Activated T-helper 1 cell treated with Interleukin-2 at 50 U/mL for 16 hours (primary cell): ENCODE measurements at places on chromosomes 2 and 18.

DNA sequence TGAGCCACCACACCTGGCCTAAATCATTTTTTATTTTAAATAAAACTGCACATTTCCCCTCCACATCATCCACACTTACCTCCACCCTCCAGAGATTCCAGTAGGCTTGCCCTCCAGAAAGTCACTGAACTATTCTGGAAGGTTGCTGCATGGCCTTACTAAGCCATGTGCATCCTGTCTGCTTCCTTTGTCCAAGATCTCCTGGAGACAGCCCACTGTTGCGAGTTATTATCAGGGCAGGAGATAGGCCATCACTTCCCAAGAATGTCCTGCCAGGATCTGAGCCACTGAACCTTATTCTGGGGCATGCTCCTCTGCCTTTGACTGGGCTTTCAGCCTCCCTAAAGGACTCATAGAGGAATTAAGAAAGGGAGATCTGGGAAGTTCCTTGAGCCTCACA, 26.8 kb downstream of the CCDC68 start:
- no peak for DNase-seq

DNA sequence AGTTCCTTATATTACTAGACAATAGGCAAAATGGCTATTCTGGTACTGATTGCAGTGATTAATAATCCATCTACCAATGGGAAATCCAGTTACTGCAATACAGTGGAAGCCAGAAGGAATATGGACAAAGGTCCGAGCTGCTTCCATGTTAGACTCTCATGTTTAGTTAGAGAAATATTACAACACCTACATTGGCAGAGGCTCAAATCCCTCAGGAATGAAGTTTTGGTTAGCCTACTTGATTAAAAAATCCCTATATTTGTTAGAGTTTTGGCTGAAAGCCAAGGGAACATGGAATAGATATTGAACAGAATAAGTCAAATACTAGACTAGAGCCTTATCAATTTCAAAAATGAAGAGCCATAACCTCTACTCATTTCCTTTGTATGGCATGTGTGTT, 48.5 kb downstream of the ARL6IP6 start:
- no peak for DNase-seq

DNA sequence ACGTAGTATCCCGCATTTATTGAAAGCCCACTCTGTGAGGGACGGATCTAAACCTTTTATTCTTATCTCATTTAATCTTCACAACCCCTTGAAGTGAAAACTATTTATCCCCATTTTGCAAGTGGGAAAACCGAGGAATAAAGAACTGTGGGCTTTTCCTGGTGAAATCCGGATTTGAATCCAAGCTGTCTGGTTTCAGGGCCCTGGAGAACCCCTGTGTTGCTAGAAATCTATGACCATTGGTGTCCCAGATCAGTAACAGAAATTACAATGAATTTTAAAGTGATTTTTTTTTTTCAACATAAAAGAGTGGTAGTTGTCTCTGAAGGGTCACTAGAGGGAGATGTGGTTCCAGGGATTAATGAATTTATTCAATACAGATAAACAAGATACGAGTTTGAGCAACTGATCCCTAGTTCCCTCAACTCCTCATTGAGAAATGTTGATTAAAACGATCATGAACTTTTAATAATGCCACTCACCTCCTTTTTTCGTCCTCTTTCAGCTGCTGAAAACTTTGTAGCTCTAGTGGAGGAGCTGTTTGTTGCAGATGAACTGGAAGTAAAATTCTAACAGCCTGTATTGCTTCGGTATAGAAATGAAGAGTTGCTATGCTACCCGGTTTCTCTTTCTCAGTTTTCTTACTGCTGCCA, 940 bp downstream of the XRCC5 start:
- no peak for DNase-seq

DNA sequence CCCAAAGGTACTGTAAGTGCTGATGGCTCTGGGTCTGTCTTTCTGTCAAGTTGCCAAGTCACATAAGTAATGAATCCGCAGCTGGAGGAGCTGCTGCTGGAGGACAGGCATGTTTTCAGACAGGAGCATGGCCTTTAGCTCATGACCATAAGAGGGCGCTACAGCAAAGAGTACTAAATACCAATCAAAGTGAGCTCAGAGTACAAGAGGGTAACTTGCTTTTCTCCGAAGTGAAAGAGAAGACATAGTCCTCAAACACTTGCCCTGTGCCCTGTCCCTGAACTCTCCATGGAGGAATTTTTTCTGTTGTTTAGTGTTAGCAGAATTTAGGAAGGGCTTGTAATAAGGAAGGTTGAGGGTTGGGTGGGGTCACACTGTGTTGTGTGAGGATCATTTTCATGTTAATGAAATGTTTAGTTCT, 58.0 kb upstream of the EML6 start:
- DNase-seq: no peak

GRCh38 chr2:153567367-153567766, 88.8 kb upstream of the RPRM start:
- DNase-seq: no peak

- no peak for DNase-seq
Observed at GRCh38 chr2:47196046-47196445, 40.9 kb upstream of the STPG4 start.

GRCh38 chr2:176490061-176490861, 221.0 kb downstream of the MTX2 start:
- no peak for DNase-seq

DNA sequence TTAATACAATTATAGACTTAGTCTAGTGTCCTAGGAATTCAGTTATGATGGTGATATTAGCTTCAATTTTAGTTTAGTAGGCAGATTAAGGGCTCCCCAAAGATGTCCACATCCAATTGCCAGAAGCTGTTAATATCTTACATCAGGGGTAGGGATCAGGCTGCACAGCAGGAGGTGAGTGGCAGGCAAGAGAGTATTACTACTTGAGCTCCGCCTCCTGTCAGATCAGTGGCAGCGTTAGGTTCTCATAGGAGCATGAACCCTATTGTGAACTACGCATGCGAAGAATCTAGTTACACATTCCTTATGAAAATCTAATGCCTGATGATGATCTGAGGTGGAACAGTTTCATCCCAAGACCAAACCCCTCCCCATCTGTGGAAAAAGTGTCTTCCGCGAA, 54.9 kb downstream of the NYAP2 start:
- no peak for DNase-seq

DNA sequence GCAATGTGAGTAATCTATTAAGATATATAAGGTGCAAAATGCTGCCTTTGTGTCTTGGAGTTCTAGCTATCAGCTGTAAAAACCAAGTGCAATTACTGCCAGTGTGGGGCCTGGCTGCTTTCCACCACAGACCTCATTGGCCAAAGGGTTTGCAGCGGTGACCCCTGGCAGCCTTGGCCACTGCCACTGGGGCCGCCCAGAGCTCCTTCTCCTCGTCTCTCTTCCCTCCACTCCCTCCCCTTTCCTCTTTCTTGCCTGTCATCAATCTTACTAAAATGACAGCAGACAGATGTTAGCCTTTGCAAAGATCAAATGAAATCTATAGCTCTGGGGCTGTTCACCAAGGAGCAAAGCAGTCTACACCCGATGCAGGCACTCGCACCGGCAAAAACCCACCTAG, 986.3 kb downstream of the BCL11A start:
- DNase-seq: no peak

DNA sequence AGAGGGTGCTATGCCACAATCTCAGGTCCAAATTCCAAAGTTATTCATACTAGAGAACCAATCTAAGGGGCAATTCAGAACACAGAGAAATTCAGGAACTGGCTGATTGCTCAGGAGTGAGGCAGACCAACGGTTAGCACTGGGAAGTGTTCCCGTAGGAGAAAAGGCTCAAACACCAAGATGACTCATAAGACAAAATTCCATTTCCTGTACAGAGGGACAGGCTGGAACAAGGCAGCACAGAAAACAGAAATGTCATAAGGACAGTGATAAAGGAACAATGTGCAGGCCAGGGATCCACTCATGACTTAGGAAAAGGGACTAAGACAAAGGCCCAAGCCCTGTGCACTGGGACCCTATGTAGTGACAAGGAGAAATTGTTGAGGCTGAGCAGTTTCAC, 54.2 kb downstream of the PDE1A start:
- DNase-seq: no peak

GRCh38 chr18:73119574-73119973, 251.8 kb upstream of the NETO1 start:
- no peak for DNase-seq

DNA sequence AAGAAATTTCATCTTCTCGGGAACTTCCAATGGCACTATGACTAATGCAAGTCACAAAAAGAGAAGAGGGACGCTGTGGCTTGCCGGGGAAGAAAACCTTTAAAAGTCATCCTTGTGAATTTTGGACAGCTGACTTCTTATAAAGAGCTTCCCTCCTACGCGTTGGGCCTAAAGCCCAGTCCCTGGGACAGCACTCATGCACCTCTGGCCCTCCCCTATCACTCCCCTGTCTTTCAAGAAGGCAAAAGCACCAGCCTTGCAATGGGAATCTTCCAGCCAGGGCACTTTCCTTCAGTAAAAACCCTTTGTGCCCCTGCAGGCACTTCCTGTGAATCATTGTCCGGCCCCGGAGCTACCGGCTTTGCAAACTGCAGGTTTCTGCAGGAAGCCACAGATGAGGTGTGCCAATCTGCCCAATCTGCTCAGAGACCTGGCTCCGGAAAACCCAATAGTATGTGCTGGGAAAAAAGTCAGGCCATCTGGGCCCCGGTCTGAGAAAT, 7.1 kb downstream of the MREG start:
- peak; percentile 15 for DNase-seq

DNA sequence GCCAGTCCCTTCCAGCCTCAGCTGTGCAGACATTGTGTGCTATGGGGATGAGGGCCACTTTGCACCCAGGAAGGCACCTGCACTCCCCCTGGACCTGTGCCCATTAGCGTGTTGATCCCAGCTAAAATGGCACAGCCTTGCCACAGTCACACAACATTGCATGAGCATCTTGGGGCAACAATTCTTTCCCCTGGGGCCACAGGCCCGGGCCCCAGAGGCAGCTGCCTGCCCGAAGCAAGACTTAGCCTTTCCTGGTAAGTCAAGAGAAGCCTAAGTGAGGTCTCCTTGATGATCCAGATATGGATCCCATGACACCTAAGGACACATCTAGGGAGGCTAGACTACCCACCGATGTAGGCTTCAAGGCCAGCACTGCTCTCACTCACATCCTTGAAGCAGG, 202.1 kb downstream of the BCL11A start:
- DNase-seq: no peak

- no peak for DNase-seq
Observed at GRCh38 chr2:10284108-10284870, 18.4 kb upstream of the HPCAL1 start.

DNA sequence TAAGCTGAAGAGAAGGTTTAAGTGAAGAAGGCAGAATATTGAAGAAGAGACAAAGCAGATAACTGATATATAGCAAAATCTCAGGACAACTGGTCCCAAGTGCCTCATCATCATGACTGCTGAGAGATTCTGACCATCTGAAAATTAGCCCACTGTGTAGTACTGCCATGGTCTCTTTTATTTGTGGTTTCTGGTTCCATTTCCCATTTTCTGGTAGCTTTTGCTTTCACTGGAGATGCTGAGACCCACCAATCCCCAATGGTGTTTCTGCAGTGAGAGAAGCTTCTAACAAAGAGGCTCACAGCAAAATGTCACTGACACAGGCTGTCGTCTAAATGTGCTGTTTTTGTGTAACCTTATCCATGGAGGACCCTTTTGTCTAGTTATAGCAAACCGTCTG, 79.5 kb downstream of the TMEM163 start:
- no peak for DNase-seq

DNA sequence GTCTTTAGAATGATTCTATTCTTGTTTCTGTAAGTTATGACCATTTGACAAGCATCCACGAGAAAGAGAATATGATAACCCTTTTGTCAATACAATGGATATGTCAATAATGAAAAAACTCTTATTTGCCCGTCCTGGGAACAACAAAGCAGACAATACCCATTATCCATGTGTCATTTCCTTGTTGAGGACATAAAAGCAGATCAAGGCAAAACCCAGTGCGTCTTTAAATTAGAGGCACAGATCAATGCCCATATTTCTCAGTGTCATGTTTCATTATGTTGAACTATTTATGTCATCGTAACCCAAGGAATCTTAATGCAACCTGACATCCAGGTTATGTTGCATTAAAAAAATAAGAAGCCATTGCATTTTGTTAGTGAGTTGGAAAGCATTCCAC, 365.0 kb upstream of the CELF4 start:
- DNase-seq: no peak

GRCh38 chr2:122077771-122078170, 322.3 kb downstream of the TSN start:
- no peak for DNase-seq

GRCh38 chr2:118386641-118387302, 298.5 kb downstream of the INSIG2 start:
- DNase-seq: no peak

- no peak for DNase-seq
Observed at GRCh38 chr2:101981504-101981903, 10.3 kb upstream of the IL1R2 start.

DNA sequence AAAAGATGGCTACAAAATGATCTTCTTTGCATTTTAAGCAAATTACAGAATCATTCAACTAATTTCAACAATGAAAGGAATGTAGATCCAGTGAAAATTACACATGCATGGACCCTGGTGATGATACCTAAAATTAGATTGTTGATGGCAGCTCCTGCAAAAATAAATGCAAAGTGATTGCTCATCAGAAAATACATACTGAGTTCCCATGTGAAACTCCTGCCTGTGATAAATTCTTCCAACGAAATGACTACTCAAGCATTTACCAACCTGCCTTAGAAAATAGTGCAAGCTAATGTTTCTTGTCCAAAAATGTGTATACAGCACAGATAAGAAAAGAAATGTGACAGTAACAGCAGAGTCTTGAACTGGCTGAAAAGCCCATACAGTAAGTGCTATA, 300.0 kb upstream of the REV1 start:
- no peak for DNase-seq

GRCh38 chr18:31598021-31598805, 6.5 kb downstream of the TTR start:
- DNase-seq: no peak

- DNase-seq: no peak
Observed at GRCh38 chr18:59383851-59384250, 24.8 kb upstream of the LMAN1 start.

DNA sequence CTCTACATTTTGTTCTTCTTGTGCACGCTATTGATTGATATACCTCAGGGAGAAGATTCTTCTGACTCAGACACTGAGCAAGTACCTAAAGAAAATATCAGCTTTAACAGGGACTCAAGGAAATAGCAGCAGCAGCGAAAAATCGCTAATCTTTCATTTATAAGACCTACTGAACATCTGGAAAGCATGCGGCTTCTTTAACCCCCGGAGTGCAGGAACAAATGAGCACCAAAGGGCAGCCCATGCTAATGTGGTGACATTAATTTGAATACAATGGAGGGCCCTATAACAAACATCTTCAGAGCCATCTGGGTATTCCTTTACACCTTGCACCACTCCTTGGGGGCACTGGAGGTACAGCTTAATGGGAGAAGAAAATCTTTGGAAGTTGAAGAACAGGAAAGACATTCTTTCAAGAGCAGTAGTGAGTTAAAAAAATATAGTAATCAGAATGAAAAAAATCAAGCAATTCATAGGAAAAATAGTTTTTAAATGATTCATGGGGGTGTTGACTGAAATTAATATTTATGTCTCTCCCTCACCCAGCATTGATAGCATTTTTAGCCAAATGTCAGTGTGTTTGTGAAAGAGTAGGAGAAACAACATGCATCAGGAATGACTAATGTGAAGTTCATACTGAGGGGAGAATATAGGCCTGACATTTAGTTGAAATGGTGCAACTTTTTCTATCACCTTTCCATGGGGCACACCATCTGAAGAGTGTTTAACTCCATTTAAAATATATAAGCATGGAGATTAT, 281.7 kb downstream of the HRH4 start:
- DNase-seq: no peak

GRCh38 chr2:4973973-4974372, 718.2 kb upstream of the SOX11 start:
- DNase-seq: no peak

- DNase-seq: no peak
Observed at GRCh38 chr18:48165111-48165866, 234.8 kb upstream of the SMAD2 start.
